ENCODE measurements at places on chromosomes 4 and X. TPM values are rescaled to one million over a fixed set of nuclear protein-coding genes. Genes with fewer than 3 reads are reported as not detected.

DNA sequence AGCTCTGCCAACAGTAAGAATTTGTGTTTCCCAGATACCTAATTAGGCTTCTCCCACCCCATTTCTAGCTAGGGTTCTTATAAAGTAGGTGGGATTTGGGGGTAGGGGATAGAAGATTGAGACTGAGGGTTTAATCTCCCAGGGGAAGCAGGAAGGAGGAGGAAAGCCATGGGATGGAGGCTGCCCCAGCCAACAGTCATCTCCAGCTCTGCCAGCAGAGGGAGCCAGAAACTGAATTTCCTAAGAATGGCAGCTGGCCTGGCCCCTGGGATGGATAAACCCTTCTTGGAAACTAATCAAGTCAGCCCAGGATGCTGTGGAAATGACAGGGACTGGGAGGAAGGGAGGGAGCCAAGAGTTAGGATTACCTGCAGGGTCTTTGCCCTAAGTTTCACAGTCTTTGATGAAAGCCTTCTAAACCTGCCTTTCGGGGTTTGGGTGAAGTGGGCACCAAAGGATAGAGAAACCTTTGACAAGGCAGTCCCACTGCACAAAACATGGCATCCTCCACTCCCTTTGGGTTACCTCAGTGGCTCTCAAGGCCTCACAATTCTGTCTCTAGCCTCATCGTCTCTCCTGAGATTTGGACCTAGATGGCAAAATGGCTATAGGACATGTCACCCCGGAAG lies 6.7 kb upstream of the ERCC6L start:
- H3K27ac ChIP-seq, result no peak overlapping the region
- H3K4me1 ChIP-seq, result no peaks in the 10 kb centered on the region
- no peak for DNase-seq
- H3K4me3 ChIP-seq, result no peak overlapping the region
- no peaks in the 10 kb centered on the region for H3K36me3 ChIP-seq

GRCh38 chr4:10667701-10668326 lies 16.8 kb downstream of the CLNK start:
- no peaks in the 10 kb centered on the region for H3K27me3 ChIP-seq
- no peak overlapping the region for H3K27ac ChIP-seq
- H3K4me3 ChIP-seq, result no peak overlapping the region
- DNase-seq, result no peak

- H3K36me3 ChIP-seq, result no peaks in the 10 kb centered on the region
- no peaks in the 10 kb centered on the region for H3K4me1 ChIP-seq
- H3K27me3 ChIP-seq, result no peaks in the 10 kb centered on the region
- no peak for DNase-seq
- H3K4me3 ChIP-seq, result no peak overlapping the region
These were observed 44.0 kb downstream of the TMEM144 start for GRCh38 chr4:158254292-158254691.

The TIMP1 gene
- 38.1 TPM for total RNA-seq

The VSIG1 gene
- 0.79 TPM for total RNA-seq

GRCh38 chr4:78766650-78767049 lies 9.5 kb upstream of the BMP2K start:
- no peaks in the 10 kb centered on the region for H3K27me3 ChIP-seq
- no peak overlapping the region for H3K4me3 ChIP-seq
- no peaks in the 10 kb centered on the region for H3K4me1 ChIP-seq
- no peak overlapping the region for H3K27ac ChIP-seq
- no peaks in the 10 kb centered on the region for H3K36me3 ChIP-seq
- DNase-seq, result no peak

DNA sequence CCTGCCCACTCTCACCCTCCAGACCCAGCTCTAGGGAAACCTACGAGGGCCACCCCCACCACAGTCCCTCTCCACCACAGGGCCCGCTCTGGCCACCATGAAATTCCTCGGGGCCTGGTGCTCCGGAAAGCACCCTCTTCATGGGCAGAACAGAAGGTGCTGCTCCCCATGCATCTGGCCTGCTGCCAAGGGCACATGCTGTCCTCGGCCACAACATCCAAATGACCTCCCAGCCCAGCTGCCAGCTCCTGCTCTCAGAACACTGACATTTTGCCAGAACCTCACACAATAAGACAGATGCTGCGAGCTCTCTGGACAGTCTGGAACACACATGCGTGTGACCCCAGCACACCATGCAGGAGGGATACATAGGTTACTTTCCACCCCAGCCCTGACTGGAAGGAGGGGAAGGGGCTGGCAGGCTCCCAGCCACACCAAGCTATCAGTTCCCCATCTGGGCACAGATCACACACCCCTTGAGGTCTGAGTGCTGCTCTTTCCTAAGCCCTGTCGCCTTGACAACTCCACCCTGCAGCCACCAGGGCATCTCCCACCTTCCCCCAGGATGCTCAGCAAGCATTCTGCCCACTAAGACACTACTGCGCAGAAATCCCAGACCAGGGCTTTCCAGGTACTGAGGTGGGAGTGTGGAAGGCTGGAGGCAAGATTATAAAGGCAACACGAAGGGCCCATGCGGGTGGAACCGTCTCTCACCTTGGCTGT lies 5.8 kb downstream of the CCNQ start:
- no peak overlapping the region for H3K27ac ChIP-seq
- no peaks in the 10 kb centered on the region for H3K27me3 ChIP-seq
- no peak for DNase-seq
- H3K36me3 ChIP-seq, result peaks cover 62% of the 10 kb centered on the region

The PABPC5 gene
- 9.1 TPM for total RNA-seq

The FAM9C gene
- not detected for total RNA-seq

GRCh38 chrX:13411496-13412207 lies 91.8 kb upstream of the ATXN3L start:
- H3K4me1 ChIP-seq, result no peaks in the 10 kb centered on the region
- H3K4me3 ChIP-seq, result no peak overlapping the region
- H3K27ac ChIP-seq, result no peak overlapping the region
- H3K27me3 ChIP-seq, result peaks cover 7% of the 10 kb centered on the region

The WDR17 gene
- total RNA-seq, result 20.3 TPM

DNA sequence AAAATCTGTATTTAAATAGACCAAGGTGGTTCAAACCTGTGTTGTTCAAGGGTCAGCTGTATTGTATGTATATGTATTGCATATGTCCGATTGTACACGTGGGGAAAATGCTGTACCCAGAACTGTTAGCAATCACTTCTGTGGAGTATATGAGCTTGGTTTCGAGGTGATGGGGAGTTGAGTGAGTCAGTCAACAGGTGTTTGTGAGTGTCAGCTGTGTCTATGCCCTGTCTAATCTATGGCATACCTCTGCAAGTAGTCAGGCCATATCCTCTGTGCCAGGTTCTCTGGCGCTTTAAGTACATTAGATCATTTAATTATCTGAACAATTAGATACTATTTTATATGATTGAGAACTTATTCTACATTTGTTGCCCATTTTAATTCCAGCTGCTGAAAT lies 7.4 kb downstream of the ZRSR2 start:
- H3K27ac ChIP-seq, result no peak overlapping the region
- H3K36me3 ChIP-seq, result peaks cover 11% of the 10 kb centered on the region
- no peak for DNase-seq
- no peaks in the 10 kb centered on the region for H3K4me1 ChIP-seq
- no peak overlapping the region for H3K4me3 ChIP-seq
- no peaks in the 10 kb centered on the region for H3K27me3 ChIP-seq

DNA sequence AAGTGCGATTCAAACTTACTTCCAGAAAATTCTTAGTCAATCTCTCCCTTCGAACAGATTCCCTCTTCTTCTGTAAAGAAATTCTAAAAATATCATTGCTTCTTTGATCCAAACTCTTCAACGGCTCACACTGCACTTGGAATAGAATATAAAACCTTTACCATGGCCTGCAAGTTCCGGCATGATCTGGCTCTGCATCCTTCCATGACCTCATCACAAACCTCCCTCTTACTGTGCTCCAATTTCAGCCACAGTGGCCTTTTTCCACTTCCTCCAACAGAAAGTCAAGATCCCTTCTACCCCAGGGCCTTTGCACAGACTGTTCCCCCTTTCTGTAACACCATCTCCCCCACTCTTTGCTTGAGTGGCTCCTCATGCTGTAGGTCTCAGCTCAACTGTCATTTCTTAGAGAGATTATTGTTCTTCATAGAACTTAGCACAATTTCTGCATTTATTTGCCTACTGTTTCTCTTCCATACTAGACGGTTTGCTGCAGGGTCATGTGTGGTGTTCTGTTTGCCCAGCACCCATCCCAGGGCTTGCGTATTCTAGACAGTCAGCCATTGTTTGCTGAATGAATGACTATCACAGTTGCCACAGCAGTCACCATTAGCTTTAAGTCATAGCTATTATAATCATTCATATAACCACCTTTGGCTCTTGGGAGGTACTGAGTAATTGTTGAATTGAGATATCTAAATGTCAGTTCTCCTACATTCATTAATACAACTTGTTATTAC lies 1.9 kb upstream of the STOX2 start:
- DNase-seq, result no peak
- H3K4me3 ChIP-seq, result no peak overlapping the region
- no peaks in the 10 kb centered on the region for H3K4me1 ChIP-seq
- no peak overlapping the region for H3K27ac ChIP-seq
- H3K27me3 ChIP-seq, result no peaks in the 10 kb centered on the region

Data from spinal cord (tissue), 10 donors.